Activated CD8-positive, alpha-beta T cell treated with anti-CD3 and anti-CD28 coated beads, Interleukin-2, amount 10 ng/mL, durations not matched to agents 7 days and 5 days (primary cell): ENCODE measurements at places on chromosomes 11 and 22. TPM values are rescaled to one million over a fixed set of nuclear protein-coding genes. Genes with fewer than 3 reads are reported as not detected.

- DNase-seq: no peak
Observed at GRCh38 chr11:8067929-8068575, 13.0 kb upstream of the TUB start.

DNA sequence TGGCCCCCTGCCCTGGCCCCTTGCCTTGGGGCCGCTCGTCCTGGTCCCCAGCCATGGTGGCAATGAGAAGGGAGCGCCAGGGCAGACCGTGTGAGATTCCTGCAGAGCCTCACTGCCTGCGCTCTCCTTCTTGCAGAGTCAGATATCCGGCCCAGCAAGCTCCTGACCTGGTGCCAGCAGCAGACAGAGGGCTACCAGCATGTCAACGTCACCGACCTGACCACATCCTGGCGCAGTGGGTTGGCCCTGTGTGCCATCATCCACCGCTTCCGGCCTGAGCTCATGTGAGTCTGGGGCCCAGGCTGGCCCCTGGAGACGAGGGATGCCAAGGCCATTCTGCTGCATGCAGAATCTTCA lies 114.1 kb downstream of the MICAL2 start:
- DNase-seq: peak; percentile 96

DNA sequence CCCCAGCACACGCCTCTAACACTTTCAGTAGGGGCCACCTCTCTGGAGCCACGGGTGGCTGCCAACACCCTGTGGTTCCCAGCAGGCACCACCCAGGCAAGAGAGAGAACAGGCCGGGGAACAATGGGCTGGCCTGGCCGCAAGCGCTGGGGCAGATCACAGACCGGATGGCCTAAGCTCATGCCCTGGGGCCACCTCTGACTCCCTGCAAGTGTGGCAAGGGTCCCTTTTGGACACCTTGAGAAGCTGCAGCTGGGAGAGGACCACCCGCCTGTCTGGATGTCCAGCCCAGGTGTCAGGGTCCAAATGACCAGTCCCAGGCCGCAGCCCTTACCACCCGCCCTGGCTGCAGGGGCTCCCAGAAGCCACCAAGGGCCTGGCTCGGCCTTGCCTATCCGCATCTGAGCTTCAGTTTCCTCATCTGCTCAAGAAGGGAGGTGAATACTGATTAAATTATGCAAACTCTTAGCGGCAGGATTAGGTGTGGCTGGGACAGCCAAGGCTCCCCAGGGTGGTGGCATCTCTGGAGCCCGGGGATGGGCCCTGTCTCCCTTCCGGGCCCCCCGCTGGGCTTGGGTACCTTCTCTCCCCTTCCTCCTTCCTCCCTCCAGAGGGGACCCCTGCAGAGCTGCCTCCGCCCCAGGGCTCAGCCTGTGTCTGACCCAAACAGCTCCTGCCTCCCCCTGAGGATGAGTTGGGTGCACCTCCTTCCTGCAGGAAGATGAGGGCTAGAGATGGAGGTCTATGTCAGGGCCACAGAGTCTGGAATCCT lies 785 bp upstream of the SUSD2 start:
- DNase-seq: no peak

DLAT gene
- total RNA-seq: 35.4 TPM
